Neural progenitor cell (in vitro differentiated cells): ENCODE measurements at places on chromosomes 16 and 17.

DNA sequence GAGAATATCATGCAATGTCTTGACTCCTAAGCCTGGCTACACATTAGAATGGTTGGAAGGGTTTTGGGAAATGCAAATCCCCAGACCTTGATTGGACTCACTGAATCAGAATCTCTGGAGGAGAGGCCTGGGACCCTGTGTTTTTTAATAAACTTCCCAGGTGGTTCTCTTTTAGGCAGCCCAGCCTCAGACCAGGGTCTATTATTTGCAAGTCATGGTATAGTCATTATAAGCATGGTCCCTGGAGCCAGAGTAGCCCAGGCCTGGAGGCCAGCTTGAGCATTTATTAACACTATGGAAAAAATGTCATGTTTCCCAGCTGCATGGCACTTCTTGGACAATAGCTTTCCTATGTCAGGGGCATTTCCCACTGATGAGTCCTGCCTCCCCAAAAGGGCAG lies 266.9 kb downstream of the NPIPA8 start:
- DNase-seq, result no peak

DNA sequence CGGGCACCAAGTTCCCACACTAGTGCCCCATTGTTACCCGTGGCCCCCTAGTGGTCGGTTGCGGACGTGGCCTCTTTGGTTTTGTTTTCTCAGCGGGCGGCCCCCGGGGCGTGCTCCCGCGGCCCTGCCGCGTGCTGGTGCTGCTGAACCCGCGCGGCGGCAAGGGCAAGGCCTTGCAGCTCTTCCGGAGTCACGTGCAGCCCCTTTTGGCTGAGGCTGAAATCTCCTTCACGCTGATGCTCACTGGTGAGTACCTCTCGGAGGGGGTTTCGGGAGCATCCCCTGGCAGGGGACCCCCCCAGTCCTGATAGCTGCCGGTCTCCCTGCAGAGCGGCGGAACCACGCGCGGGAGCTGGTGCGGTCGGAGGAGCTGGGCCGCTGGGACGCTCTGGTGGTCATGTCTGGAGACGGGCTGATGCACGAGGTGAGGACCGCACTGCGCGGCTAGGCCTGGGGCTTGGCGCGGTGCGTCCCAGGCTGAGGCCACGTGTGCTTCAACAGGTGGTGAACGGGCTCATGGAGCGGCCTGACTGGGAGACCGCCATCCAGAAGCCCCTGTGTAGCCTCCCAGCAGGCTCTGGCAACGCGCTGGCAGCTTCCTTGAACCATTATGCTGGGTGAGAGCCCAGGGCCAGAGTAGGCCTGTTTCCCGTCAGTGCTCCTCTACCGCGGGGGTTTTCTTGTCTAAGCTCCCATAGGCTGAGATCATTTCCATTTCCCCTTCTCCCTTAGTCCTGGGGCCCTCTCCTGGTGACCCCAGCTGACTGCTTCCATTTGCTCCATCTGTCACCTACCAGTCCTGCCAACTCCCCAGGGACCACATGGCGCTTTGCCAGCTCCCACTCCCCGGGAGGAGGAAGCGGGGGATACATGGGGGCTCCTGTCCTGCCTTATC lies 1.7 kb downstream of the SPHK1 start:
- peak; percentile 84 for DNase-seq

- no peak for DNase-seq
These were observed 148.7 kb downstream of the KCNJ2 start for GRCh38 chr17:70318051-70318450.

- no peak for DNase-seq
These were observed 11.9 kb upstream of the CCL17 start for GRCh38 chr16:57392694-57393093.

- no peak for DNase-seq
These were observed 55.2 kb downstream of the GAN start for GRCh38 chr16:81369888-81370504.

- DNase-seq, result peak; percentile 56
These were observed 729 bp downstream of the ADORA2B start for GRCh38 chr17:15945527-15946191.

DNA sequence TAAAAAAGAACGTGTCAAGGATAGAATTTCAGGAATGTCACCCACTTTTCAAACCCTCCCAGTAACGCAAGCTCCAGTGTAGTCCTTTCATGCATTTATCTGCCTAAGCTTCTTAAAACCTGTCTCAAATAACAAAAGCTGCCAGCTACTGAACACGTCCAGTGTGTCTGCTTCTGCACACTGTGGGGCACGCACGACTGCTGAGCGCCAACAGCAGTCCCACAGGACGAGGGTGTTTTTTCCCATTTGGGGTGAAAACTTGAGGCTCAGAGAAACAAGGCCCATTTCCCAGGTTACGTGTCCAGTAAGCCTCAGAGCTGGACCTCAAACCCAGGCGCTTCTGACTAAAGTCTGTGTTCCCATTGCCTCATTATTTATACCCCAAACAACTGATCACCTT lies 17.2 kb downstream of the NTAN1 start:
- DNase-seq, result peak; percentile 38

DNA sequence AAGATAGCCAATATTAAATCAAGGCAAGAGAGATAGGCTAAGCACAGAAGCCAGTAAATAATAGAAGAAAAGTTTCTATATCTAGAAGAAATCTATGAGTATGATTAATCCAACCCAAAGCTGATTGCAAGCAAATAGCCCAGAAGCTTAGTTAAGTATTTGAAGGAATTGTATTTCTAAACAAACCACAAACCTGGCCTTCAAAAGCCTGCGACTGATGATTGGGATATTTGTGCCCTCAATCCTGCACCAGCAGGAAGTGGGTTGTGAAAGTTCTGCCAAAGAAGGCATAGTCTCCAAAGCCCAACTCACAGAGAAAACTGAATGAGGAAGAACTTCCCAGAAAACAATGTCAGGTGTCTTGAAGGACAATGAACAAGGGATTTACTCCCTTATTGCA lies 114.5 kb upstream of the C17orf78 start:
- no peak for DNase-seq

DNA sequence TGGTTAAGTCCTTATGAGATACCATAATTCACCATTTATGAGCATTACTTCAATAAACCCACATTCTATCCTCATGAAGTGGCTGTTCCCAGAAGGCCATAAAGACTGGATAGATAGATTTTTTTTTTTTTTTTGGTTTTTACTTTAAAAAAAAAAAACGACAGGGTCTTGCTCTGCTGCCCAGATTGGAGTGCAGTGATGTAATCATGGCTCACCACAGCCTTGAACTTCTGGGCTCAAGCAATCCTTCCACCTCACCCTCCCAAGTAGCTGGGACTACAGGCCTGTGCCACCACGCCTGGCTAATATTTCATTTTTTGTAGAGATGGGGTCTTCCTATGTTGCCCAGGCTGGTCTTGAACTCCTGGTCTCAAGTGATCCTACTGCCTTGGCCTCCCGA lies 102.3 kb downstream of the XYLT1 start:
- DNase-seq, result no peak

DNA sequence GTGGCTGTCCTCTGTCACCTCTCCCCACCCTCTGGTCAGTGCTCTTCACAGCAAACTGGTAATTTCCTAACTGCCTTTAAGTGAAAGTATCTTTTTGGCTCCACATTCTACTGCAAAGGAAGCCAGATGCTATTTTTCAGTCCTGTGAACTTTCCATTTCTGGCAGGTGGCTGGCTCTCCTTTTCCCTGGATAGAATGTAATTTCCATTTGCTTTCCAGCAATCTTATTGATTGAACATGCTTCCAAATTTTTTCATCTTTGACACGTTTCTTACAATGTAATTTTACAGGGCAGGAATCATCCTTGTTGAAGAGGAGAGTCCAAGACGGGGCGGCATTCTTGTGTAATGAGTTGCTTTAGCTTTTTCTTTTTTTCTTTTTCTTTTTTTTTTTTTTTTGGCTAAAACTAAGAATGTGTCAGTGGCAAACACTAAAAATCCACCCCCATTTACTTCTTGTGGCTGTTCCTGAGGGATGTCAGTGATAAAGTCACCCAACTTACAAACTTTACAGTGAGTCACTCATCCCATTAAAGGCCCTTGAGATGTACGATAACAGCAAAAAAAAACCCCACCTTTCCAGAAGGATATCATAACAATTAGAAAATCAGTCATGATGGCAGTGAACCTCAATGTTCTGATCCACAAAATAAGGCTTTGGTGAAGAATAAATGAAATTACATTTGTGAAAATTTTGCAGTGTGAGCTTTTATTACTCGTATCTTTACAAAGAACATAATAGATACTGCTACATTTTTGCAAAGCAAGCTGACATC lies 29.4 kb upstream of the PRKCA start:
- DNase-seq, result no peak

GRCh38 chr17:31842195-31843069 lies 16.6 kb downstream of the COPRS start:
- DNase-seq, result peak; percentile 88
